Keratinocyte (primary cell): ENCODE measurements at places on chromosomes 3 and 15. TPM values are rescaled to one million over a fixed set of nuclear protein-coding genes. Genes with fewer than 3 reads are reported as not detected.

Gene SLC28A1
- not detected in 3 replicates for polyA plus RNA-seq

Gene ADGRG7
- polyA plus RNA-seq: 0.03 to 0.06 TPM (median 0.03 TPM) in 3 replicates

Gene FILIP1L
- polyA plus RNA-seq: 14.7 to 27.4 TPM (median 20.6 TPM) in 3 replicates

Gene PRSS50
- not detected in 3 replicates for polyA plus RNA-seq

Gene MOBP
- not detected in 3 replicates for polyA plus RNA-seq

Gene OR5K2
- not detected in 3 replicates for polyA plus RNA-seq

Gene UBA3
- polyA plus RNA-seq: 72.0 to 125 TPM (median 81.7 TPM) in 3 replicates

Gene MAN2A2
- polyA plus RNA-seq: 6.6 to 13.4 TPM (median 9.7 TPM) in 3 replicates

Gene ZPLD1
- 1.6 to 3.4 TPM (median 2.1 TPM) in 3 replicates for polyA plus RNA-seq

Gene DOCK3
- 0.10 to 0.28 TPM (median 0.11 TPM) in 3 replicates for polyA plus RNA-seq

Gene IQCH
- polyA plus RNA-seq: 2.2 to 3.0 TPM (median 2.6 TPM) in 3 replicates

Gene SLC24A5
- polyA plus RNA-seq: 0.04 TPM in 1 of 3 replicates, not detected in the others

Gene PTX3
- 0.13 to 0.16 TPM (median 0.14 TPM) in 3 replicates for polyA plus RNA-seq

Gene ACAP2
- 15.1 to 23.5 TPM (median 15.7 TPM) in 3 replicates for polyA plus RNA-seq

GRCh38 chr3:129595544-129596193 lies 10.8 kb downstream of the PLXND1 start:
- no peak for DNase-seq

DNA sequence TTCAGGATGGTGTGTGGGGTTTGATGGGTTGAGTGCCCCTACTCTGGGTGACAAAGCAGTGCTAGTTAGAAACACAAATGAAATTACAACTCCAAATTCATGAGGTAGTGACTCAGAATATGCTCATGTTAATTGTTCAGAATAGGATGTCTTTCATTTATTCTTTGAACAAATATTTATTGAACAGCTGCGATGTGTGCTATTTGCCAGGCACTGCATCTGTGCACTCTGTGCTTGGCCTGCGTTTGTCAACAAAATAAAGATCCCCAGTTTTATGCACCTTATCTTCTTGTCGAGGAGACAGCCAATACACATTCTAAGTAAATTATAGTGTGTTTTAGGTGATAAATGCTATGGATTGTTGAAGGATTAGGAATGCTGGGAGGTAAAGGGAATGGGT lies 27.3 kb downstream of the MED12L start:
- no peak for DNase-seq

- DNase-seq: peak; percentile 9
Measured at GRCh38 chr3:142279965-142280590, 54.7 kb upstream of the GK5 start.

- DNase-seq: no peak
Measured at GRCh38 chr3:6079011-6079410, 781.9 kb upstream of the GRM7 start.

- no peak for DNase-seq
Measured at GRCh38 chr3:63513791-63514190, 138.7 kb upstream of the SNTN start.

- DNase-seq: no peak
Measured at GRCh38 chr3:183385698-183386613, 42.5 kb downstream of the MCF2L2 start.

- no peak for DNase-seq
Measured at GRCh38 chr3:124316034-124316287, 324.0 kb upstream of the ROPN1 start.

DNA sequence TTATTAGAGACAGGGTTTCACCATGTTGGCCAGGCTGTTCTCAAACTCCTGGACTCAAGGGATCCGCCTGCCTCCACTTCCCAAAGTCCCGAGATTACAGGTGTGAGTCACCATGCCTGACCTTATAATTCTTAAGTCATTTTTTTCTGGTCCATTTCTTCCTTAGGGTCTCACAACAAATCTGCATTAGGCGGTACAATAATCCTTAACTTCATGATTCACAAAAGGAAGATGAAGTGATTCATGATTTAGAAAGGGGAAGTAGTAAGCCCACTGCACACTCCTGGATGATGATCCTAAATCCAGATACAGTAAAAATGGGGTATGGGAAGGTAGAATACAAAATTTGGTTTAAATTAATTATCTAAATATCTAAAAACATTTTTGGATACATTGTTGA lies 45.0 kb upstream of the TKT start:
- no peak for DNase-seq

- peak; percentile 4 for DNase-seq
Measured at GRCh38 chr15:80234883-80235282, 17.1 kb downstream of the CTXND1 start.

DNA sequence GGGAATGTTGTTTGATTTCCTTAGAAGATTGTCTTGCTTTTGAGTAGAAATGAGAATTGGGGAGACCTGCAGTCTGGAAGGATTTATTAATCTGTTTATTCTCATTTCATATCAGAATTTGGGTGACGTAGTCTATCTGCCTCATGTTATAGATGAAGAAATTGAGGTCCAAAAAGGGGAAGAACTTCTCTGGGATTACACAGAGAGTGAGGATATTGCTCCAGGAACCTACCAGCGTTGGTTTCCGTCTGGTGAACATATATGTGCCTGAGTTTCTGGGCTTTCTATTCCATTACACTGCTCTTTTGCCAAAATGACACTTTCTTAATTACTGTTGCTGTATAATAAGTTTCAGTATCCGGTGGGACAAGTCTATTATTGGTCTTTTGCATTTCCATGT lies 51.8 kb downstream of the CTDSPL start:
- DNase-seq: no peak

DNA sequence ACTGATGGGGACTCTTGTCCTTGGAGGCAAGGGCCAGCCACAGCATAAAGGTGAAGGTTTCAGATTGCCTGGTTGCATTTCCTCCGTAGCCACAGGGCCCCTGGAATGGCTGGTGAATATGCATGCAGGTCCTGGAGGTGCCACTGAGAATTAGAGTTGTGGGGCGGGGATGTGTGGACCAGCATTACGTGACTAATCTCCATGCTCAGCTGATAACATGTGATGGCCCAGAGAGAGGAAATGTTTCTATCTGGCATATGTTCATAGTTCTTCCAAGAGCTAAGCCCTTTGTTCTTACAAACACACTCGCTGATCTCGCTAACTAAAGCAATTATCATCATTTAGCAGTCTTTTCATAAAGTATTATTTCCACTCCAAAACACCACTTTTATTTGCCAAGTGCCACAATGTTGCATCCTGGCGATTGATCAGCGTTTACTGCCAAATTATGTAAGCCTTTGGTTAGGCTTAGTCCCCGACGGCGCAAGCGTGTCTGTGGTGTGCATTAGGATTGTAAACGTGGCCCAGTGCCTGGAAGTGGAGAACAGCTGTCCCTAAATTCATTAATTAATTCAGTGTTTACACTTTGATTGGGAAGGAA lies 55.9 kb downstream of the CGNL1 start:
- DNase-seq: no peak

DNA sequence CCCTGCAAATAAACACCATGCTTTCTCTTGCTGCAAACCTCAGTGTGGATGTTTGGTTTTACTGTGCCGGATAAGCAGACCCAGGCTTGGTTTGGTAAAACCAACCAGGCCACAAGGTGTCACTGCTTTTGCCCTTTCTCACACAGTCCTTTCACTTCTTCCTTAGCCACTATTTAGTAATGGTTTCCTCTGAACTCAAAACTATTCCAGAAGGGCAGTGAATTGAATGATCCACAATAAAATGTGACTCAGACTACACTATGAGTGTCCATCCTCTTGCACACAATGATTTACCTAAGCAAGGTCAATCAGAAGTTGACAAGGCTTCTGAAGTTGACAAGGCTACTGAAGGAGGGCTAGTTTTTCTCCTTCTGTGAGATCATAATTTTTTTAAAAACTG lies 552.4 kb upstream of the CCDC54 start:
- no peak for DNase-seq

DNA sequence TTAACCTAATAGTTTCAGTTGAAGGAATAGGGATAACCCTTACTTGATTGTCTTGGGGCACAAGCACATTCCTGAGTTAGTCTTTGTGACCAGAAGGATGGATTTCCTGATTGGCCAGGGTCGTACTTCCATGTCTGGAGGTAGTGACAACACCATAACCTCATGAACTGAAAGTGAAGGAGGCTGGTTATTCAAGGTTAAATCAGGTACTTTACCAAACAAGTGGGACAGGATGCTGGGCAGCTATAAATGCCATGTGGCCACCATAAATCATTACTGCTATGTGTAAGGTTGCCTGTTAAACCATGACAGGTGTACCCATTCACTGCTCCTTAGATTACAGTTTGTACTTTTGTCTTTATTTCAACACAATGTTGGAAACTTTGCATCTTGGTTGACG lies 128.3 kb upstream of the SAMMSON start:
- DNase-seq: no peak

GRCh38 chr3:158725348-158726011 lies 6.8 kb downstream of the RARRES1 start:
- DNase-seq: peak; percentile 17

DNA sequence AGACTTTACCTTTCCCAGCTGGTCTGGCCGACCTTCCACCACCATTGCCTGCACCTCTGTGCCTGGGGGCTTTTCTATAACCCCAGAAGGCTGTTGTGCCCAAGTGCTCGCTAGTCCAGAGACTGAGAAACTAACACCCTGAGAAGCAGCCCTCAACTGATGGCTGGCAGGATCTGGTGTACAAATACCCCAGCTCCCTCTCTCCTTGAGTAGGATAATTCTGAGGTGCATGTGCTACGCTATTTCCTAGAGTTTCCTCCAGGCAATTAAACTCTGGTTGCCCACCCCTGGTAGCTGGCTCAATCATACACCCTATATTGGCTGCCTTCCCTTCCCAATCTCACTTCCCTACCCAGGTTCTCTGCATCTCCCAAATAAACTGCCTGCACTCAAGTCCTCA lies 11.5 kb upstream of the SLC6A1 start:
- no peak for DNase-seq

- no peak for DNase-seq
Measured at GRCh38 chr3:127764841-127765362, 57.4 kb downstream of the MGLL start.

GRCh38 chr3:127373441-127374085 lies 85.7 kb upstream of the PRR20G start:
- DNase-seq: no peak

GRCh38 chr15:48085591-48085930 lies 35.2 kb upstream of the SLC24A5 start:
- no peak for DNase-seq

DNA sequence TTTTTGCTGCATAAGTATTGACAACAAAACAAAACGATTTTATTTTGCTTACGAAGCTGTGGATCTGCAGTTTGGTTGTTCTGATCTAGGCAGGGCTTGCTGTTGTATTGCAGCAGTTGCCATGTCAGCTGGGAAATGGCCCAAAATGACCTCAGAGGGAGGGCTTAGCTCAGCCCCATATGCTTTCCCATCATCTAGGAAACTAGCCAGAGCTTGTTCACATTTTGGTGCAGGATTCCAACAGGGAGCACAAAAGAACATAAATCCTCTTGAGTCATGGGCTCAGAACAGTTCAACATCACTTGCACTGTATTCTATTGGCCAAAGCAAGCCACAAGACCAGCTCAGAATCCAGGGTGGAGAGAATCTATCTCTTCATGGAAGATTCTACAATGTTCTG lies 42.2 kb upstream of the ROBO2 start:
- DNase-seq: peak; percentile 23

- DNase-seq: no peak
Measured at GRCh38 chr15:92273723-92274122, 120.0 kb upstream of the ST8SIA2 start.

DNA sequence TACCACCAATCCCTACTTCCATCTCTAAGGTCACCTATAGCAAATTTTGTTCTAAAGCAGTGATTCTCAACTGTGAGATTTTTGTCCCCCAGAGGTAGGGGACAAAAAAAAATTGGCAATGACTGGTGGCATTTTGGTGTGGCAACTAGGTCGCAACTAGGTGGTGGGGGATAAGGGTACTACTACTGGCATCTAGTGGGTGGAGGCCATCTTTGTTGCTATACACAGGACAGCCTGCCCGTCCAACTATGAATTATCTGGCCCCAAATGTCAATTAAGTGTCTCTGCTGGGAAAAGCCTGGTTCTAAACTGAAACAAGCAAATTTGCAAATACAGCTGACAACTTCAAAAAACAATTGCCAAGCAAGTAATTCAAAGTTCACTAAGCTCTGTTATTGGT lies 1.4 kb downstream of the MTMR10 start:
- DNase-seq: no peak

GRCh38 chr3:17007284-17007683 lies 122.5 kb downstream of the PLCL2 start:
- no peak for DNase-seq

GRCh38 chr3:188133219-188133618 lies 20.7 kb upstream of the LPP start:
- no peak for DNase-seq

DNA sequence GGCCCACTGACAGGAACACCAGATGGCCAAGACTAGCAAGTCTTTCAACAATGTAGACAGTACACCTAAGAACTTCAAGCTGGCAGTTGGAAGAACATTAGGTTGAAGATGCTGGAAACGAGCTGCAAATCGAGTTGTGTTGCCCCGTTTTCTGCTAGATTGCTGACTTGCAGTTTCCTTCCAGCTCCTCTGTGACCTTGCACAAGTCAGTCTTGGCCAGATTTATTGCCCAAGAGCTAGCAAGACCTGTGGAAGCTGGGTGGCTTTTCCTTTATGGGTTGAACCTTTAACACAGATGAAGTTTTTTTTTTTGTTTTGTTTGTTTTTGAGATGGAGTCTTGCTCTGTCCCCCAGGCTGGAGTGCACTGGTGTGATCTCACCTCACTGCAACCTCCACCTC lies 2.9 kb upstream of the RBM6 start:
- DNase-seq: no peak

- DNase-seq: no peak
Measured at GRCh38 chr3:174438501-174439145, 420.5 kb upstream of the NAALADL2 start.

DNA sequence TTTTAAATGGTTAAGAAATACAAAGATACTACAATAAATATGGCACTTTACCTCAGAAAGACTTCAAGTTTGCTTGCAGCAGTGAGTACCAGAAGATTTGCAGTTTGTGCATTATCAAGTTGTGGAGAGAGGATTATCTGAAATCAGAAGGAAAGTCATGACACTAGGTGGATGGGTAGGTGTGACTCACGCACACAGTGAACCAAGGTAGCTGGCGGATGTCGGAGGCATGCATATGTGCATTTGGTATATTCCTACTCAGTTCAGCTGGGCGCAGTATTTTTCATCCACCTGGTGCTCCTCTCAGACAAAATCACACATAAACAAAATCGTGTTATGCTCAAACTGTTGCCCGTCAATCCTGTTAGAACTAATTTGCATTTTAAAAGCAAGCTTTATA lies 351.0 kb downstream of the IGSF11 start:
- DNase-seq: no peak
